ENCODE measurements at places on chromosomes 16 and 17.

GRCh38 chr17:47850692-47851573 is at the start of gene SP6:
Gene SP6, minus strand, starts transcription at chr17:47851163. Its CDS starts 2,734 bp downstream, at chr17:47848429.
- DNase-seq = peak; percentile 46

- DNase-seq = no peak
Observed at GRCh38 chr16:13992322-13992721, 72.4 kb downstream of the ERCC4 start.

DNA sequence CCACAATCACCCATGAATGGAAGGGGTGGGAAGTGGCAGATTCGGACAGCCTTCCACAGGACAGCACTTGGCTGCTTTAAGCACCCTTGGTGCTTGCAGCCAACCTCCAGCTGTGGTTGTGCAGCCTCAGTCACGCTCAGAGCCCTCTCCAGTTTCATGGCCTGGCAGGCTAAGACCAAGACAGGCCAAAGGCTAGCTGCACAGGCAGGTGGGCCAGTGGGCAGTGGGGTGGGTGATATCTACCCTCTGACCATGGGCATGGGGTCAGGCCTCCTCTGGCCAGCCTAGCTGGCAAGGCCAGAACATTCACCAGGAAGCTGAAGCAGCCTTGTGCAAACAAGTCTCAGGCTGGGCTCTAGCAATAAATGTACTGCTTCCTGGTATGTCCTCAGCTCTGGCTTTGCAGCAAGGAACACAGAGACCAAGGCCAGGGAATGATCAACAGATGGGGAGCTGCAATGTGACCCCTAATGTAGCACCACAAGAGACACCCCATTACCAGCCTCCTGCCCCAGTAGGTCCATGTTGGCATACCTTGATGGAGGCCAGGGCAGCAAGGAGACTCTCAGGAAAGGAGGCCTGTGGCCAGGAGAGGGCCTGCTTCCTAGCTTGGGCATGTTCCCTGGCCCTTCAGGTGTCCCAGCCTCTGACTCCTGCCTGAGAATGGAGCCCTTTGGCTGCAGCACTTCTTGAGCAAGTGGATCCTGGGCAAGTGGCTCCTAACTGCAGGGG is 20.9 kb downstream of the HSD11B2 start:
- DNase-seq = no peak

DNA sequence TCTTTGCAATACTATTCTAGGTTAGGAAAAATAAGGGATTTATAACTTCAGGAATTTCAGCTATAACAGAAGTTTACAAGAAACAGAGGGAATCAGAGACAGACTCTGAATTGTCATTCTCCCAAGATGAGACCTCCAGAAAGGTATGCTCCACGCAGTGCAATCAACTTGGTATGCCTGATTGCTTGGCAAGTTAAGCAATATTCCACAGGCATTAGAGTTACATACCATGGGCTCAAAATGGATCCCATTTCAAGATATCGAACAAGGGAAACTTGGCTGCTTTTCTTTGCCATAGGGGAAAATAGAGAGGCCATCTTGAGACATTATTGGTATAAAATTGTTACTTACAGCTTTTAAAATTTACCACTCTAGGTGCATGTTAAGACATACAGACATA is 615.6 kb upstream of the SOX9 start:
- DNase-seq = no peak

DNA sequence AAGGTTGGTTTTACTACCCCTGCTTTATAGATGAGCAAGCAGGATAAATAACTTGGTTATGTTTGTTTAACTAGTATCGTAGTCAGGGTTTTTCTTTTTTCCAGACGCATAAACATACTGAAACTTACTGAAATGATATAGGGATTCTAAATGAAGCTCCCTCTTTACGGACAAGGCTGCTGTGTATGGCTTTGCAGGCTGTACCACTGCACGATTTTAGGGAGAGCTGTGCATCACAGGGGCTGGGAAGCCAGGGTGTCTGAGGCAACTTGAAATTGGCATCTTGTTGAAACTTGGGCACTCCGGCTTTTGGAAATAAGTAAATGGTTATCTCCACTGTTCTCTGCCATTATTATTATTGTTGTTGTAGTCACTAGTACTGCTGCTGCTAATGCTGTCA is 218.1 kb upstream of the CDH8 start:
- DNase-seq = no peak

DNA sequence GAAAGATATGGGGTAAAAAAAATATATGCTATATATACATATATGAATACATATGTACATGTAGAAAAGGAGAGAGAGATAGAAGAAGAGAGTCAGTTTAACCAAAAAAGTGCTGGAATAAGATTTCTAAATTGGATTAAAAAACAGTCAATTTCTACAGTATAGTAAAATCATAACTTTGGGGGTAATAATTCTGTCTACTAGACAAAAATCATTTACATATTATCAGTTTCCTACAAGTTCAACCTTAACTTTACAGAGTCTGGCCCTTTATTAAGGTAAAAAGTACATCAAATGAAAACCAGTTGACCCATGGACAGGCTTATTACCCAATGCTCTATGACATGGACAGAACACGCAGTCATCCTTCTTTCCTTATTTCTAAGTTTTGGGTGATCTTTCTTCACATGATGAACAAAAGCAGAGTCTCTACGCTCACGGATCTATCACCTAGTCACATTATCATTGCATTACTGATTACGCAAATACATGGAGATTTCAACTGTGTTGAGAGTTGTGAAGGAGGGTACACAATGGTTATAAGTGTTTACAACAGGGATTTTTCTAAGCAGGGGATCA is 63.9 kb upstream of the SMIM36 start:
- DNase-seq = peak; percentile 54

- no peak for DNase-seq
Observed at GRCh38 chr17:81519284-81520020, 6.9 kb upstream of the ACTG1 start.

DNA sequence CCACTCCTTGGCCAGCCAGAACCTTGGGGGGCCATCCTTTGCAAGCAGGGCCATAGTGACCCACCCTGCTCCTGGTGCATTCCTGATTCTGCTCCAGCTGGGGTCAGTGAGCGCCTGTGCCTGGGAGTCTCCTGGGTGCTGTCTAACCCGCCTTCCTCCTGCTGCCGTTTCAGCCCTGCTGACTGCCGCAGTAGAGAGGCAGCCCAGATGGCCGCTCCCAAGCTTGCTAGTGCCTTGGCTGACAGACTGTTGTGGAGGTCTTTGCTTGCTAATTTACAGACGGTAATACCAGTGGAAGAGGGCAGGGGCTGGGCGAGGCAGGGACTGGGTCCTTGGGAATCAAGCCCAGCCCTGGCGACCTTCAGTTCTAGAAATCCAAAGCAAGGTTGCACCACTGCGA is 99.6 kb downstream of the SOCS1 start:
- no peak for DNase-seq

GRCh38 chr16:51952500-51952899 is 594.4 kb downstream of the TOX3 start:
- no peak for DNase-seq

GRCh38 chr16:84324434-84325262 is 30.0 kb downstream of the WFDC1 start:
- DNase-seq = peak; percentile 22

GRCh38 chr16:9340526-9341256 is 249.2 kb downstream of the HAPSTR1 start:
- no peak for DNase-seq

DNA sequence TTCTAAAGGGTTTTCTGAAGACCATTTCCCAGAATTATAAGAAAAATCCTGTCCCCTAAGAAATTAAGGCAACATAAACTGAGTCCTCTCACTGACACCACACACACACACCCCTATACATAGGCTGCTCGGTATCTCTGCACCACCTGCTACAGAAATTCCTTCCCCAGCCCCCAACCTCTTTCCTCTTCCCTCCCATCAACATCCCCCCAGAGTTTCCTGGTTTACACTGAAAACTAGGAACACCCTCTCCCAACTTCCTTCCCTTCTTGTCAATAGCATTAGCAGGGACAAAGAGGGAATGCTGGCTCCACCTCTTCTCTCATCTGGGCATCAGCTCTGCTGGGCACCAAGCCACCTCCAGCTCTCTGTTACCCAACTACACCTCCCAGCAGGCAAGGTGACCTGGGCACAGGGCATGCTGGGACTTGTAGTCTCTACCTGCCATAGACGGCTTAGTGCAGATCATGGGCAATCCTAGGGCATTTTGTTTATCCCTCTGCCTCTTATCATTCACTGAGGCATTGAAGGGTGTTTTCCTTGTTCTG is 15.7 kb downstream of the CAVIN1 start:
- peak; percentile 60 for DNase-seq

DNA sequence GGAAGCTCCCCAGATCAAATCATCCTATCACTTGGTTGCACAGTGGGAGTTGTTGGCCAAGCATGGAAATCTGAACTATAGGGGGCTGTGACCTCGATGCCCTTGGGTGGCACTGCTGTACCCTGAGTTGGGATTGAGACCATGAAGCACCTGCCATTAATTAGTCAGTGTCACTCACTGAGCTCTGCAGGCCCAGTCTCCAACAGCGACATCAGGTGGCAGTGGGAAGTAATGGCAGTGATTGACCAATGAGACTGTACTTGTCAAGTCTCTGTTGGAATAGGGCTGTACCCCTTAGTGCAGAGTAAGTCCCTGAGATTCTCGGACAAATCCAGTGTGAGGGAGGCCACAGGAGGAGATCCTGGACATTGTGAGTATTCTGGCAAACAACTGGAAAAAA is 118.0 kb upstream of the RPL38 start:
- DNase-seq = peak; percentile 12

DNA sequence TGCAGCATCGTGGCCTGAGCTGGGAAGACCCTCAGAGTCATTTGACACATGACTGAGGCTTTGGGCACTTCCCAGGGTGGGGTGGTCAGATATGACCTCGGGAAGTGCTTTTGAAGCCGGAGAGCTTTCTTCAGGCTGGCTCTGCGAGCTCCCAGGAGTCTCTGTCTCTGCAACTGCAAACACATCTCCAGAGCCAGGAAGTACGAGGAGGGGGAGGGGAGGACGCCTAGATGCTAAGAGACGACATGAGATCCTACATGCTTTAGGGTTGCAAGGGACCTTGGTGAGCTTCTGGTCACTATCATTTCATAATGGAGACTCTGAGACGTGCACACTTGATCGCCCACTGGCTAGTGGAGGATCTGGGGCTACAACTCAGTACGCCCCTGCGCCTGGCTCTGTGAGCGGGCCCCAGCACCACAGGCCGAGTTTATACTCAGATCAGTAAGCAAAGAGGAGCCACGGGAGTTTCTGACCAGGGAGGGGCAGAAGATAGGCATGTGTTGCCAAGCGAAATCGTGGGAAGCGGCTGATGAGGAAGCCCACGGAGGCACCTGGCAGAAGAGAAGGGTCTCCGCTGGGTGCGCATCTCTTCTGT is 527 bp upstream of the MGAT5B start:
- DNase-seq = peak; percentile 26

- peak; percentile 4 for DNase-seq
Observed at GRCh38 chr17:65885541-65886312, 306.2 kb downstream of the CEP112 start.

- DNase-seq = no peak
Observed at GRCh38 chr17:58565389-58566311, 51.2 kb upstream of the MTMR4 start.
